ENCODE measurements at places on chromosomes 5 and 9. TPM values are rescaled to one million over a fixed set of nuclear protein-coding genes. Genes with fewer than 3 reads are reported as not detected.

Gene C5orf58
- total RNA-seq: not detected

Gene PTPN3
- 15.9 TPM for total RNA-seq

Gene MYMK
- not detected for total RNA-seq

Gene ADAMTSL1
- total RNA-seq: 0.28 TPM

Gene ZNF79
- 5.8 TPM for total RNA-seq

Gene GCNT4
- 3.1 TPM for total RNA-seq

Gene GARIN3
- not detected for total RNA-seq

Gene CDH9
- not detected for total RNA-seq

Gene SLC6A3
- not detected for total RNA-seq

Gene C9orf152
- 0.07 TPM for total RNA-seq

Gene LCN1
- total RNA-seq: not detected

Gene ANKRD18B
- 10.9 TPM for total RNA-seq

Gene EQTN
- 0.78 TPM for total RNA-seq

Gene ENG
- 2.0 TPM for total RNA-seq

Gene TAF11L10
- not detected for total RNA-seq

Gene ST8SIA4
- 0.05 TPM for total RNA-seq

Gene ANKHD1
- total RNA-seq: 40.0 TPM

Gene PCDHGC5
- total RNA-seq: 1.1 TPM

Gene EPB41L4B
- total RNA-seq: 17.4 TPM

Gene TLX3
- not detected for total RNA-seq

Gene IFNA16
- total RNA-seq: not detected

Gene ADAMTS2
- 0.98 TPM for total RNA-seq

Gene CMYA5
- total RNA-seq: 0.09 TPM

Gene TNC
- 58.9 TPM for total RNA-seq

Gene KIF12
- 1.1 TPM for total RNA-seq

Gene FCN1
- not detected for total RNA-seq

Gene DND1
- 0.28 TPM for total RNA-seq

Gene ACER2
- 6.2 TPM for total RNA-seq
